Kidney (tissue), 22 donors: ENCODE measurements at places on chromosomes 2 and 18.

DNA sequence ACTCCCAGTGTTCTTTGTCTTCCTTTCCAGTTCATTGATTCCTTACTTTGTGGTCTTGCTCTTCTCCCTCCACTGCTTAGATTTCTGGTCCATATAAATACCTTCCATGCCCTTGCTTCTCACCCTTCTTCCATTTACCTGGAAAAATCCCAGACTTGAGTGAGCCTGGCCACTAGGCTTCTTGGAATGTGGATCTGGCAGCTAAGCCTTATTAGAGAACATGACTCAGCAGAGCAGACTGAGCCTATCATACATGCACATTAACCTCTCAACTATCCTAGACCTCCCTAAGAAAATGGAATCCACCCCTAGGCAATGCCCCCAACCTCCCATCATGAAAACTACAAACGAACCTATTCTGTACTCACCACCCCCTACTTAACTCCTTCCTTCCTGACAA, 127.7 kb downstream of the RHBDD1 start:
- no peak for DNase-seq

DNA sequence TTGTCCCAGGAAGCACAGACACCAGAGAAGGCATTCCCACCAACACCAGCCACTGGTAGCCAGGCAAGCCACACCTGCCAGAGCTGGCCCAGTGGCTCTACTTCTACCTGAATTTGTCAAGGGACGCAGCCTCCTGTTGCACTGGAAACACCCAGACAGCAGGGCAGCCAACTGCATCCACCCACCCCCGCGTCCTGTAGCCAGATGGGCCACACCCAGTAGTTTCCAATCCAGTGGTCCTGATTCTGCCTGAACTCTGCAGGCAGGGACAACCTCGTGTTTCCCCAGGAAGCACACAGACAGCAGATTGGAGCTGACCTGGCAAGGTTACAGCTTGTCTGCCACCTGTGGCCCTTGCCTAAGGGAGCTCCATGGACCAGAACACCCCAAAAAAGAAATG, 18.2 kb downstream of the PFN4 start:
- DNase-seq: peak; percentile 84

DNA sequence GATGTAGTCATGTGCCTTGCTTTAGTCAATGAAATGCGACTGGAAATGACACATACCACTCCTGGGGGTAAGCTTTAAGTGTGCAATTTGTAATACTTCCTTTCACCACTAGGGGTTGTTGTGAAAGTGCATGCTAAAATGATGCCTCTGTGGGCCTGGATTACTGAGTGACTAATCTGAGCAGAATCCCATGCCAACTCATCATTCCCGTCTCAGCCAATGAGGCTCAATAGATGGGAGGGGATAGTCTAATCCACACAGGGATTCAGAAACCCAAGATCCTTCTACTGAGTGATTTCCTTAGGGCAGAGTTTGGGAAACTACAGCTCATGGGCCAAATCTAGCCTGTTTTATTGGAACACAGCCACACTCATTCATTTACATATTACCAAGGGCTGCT, 54.0 kb downstream of the HRH4 start:
- DNase-seq: no peak

DNA sequence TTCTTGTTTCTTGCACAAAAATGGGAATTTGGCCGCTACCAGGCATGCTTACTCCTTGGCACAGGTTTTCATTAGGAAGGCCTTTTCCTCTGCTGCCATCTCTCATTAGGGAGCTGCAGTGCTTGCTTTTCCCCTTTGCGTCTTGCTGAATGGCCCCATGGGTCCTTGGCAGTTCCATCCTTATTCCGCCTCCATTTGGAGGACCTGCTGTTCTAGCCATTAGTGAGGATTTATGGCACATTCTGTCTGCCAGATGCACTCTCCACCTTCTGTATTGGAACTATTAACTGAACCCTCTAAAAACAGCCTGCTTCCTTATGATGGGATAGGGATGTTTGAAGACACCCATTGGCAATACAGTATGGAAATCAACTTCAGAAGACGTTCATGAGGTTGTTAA, 103.5 kb upstream of the NOSTRIN start:
- no peak for DNase-seq

- DNase-seq: no peak
Observed at GRCh38 chr2:184141866-184142265, 456.5 kb upstream of the ZNF804A start.

DNA sequence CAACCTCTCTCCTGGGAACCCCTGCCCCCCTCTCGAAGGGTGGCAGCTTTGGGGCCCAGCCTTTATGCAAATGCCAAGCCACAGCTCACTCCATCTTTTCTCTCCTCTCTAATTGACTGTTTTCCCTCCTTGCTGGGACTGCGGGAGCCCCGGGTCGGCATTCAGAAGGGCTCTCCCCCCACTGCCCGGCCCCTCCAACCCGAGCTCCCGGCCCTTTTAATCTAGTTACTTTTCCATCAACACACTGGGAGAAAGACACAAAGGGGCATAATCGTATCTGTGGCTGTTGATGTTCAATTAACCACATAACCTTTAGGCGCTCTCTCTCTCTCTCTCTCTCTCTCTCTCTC, 95.4 kb downstream of the INHBB start:
- no peak for DNase-seq

- no peak for DNase-seq
Observed at GRCh38 chr2:129248198-129248597, 731.3 kb upstream of the RAB6C start.

GRCh38 chr2:199470672-199471442, 13.1 kb upstream of the SATB2 start:
- no peak for DNase-seq

DNA sequence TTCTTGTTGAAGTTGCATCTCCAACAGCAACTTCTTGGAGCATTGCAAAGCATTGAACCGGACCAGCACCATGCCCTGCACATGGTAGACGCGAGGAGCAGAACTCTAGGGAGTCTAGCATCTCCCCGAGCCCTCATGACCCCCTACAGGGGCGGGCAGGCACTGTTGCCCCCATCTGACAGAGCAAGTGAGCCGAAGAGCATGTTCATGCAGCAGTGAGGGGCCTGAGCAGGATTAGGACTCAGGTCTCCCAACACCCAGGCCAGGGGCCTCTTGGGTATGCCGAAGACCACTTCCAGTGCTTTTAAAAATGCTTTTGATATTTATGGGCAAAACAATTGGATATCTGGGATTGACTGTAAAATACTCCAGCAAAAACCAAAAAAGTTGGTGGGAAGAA, 163.3 kb downstream of the TFCP2L1 start:
- DNase-seq: no peak

- no peak for DNase-seq
Observed at GRCh38 chr2:187232749-187233148, 215.3 kb downstream of the CALCRL start.

GRCh38 chr2:167212014-167212648, 323.9 kb downstream of the XIRP2 start:
- DNase-seq: no peak

DNA sequence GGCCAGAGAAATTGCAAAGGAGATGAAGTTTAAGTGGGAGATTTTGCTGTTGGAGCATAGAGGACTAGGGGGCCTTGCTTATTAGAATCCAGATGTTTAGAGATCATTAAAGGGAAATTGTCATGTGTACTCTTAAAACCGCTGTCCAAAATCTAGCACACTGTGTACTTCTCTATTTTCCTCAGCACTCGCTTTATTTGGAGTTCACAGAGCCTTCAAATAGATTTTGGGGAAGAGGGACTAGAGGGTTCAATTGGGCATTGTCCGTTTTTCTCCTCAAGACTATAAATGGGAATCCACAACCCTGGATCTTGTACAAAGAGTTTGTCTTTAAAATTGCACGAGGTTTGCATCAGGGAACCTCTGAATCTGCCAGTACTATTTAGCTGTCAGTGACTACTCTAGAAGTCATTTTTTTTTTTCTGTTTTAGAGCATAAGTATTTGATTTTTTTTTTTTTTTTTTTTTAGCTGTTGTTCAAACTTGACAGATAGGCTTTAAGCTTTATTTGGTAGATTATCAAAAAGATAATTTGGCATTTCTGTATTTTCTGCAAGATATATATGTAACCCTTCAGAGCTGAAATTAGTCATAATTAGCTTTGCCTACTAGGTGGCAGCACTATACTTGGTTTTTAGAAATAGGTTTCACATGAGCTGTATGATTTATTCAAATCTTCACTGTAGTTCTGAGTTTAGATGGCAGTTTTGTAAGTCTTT, 14.2 kb downstream of the PMS1 start:
- no peak for DNase-seq

DNA sequence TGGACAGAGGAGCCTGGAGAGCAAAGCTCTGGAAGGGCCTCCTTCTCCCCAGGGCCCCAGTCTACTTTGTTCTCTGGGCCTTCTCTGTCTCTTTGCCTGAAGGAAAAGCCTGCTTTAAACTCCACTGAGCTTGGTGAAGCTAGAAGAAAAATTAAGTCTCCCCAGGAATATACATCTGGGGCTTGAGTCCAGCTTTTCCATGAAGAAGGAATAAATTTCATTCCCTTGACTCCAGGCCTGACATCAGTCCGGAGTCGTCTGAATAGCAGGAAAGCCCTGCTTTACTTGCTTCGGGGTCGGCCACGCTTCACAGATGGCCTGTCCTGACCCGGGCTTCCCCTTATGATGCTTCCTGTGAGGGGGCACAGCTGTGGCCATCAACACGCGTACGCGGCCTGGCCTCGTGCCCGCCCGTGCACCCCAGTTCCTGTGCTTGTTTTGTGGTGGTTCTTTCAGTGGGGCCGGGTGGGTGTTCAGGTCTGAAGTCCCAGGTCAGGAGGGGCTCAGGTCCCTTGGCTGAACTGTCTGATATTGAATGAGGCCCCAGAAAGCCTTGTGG, 73.6 kb downstream of the ACOXL start:
- peak; percentile 39 for DNase-seq

GRCh38 chr2:171086352-171087290, 74.1 kb downstream of the TLK1 start:
- DNase-seq: peak; percentile 62

DNA sequence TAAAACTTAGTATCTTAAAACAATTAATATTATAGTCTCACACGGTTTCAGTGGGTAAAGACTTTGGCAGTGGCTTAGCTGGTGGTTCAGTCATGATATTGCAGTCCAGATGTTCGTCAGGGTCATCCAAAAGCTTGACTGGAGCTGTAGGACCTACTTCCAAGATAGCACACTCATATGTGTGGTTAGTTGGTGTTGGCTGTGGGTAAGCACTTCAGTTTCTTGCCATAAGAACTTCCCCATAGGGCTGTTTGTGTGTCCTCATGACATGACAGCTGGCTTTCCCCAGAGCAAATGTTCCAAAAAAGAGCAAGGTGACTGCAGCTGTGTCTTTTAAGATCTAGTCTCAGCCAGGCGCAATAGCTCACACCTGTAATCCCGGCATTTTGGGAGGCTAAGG, 48.5 kb upstream of the EPC2 start:
- DNase-seq: no peak

GRCh38 chr18:33924576-33924975, 300.1 kb downstream of the NOL4 start:
- no peak for DNase-seq

DNA sequence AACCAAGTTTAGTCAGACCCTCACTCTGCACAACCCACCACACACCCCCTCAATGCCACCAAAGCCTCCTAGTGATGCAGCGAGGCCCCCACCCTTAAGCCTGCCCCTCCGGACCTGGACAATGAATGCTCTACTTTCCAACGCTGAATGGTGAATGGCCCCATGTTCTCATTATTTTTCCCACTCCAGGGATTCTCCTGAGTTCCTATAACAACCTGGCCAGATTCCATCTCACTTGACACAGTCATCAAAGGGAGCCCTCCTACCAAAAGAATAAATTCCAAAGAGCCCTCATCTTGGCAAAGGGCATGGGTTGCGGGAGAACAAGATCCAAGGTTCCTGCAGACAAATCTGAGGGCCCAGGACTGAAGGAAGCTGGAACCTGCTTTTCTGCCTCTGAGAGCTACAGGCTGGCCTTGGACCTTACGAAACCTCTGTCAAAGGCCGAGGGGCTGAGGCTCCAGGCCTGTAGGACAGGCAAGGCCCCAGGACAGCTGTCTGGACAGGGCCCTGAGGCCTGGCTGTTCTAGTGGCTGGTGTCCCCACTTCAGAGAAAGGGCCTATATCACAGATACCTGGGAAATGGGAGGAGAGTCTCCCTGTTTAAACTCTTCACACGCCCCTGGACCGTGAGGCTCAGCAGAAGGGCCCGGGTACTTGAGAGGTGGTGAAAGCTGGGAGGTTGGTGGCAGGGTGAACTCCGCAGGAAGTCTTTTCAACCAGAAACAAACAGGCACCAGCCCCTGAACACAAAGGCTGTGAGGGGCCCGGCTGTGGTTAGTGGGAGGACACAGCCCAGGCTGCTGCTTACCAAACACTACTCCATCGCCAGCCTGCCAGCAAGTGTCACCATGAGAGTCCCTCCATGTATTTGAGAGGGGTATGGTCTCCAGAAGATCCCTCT, 27.3 kb downstream of the SFXN5 start:
- DNase-seq: no peak

DNA sequence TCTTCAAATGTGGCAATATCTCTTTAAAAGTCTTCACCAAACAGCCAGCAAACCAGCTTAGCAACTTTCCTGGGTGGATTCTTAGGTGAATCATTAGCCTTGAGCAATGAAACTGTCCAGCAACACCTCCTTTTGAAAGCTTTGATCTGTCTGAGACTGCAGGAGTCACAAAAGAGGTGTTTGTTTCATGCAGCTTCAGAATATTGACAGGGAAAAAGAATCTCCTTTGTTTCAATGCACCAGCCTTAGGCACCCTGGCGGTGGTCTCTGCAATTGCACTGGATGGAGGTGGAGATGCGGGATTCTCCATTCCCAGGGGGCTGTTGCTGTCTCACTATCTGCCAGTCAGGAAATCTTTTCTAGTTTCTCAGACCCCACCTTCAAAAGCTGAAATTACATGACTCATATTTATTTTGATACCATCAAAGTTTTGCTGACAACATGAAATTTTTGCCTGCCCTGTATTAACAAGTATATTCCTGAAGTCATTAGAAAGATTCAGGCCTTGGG, 76.0 kb upstream of the DSG1 start:
- DNase-seq: peak; percentile 89

DNA sequence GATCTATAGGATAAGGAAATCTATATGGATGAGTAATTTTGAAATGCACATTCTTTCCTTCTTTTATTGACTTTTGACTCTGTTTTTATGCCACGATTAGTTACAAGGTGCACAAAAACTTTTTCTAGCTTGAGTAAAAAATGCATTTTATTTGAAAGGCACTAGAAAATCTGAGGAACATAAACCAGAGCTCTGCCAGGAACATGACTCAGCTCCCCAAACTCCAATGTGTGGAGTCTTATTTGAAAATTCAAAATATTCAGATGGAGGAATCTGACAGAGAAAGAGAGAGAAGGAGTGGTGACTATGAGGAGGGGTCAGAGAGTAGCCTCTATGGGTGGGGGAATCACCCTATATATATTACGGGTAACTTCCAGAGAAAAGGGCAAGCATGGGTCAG, 231.0 kb downstream of the DCC start:
- DNase-seq: no peak

- DNase-seq: no peak
Observed at GRCh38 chr2:70959271-70959761, 19.1 kb upstream of the ANKRD53 start.
